CD8-positive, alpha-beta T cell (primary cell): ENCODE measurements at places on chromosomes 5 and 9.

GRCh38 chr5:56959326-56959725 is 7.4 kb upstream of the MIER3 start:
- no peak for DNase-seq

- DNase-seq, result no peak
Measured at GRCh38 chr5:140628711-140629110, 4.3 kb downstream of the CD14 start.

GRCh38 chr5:136006164-136006563 is 22.6 kb upstream of the TGFBI start:
- DNase-seq, result no peak

- DNase-seq, result no peak
Measured at GRCh38 chr9:16118043-16118442, 565.2 kb downstream of the CCDC171 start.

GRCh38 chr5:43010935-43011315 is 29.2 kb downstream of the ANXA2R start:
- no peak for DNase-seq

- no peak for DNase-seq
Measured at GRCh38 chr9:130122456-130122855, 49.7 kb upstream of the NCS1 start.

GRCh38 chr5:15074651-15075050 is 203.1 kb upstream of the ANKH start:
- no peak for DNase-seq
